Fibroblast of pulmonary artery (primary cell): ENCODE measurements at places on chromosomes 3 and 15.

GRCh38 chr15:100715571-100716455, 113.4 kb downstream of the ASB7 start:
- DNase-seq = no peak

GRCh38 chr15:78537266-78537905, 2.9 kb upstream of the PSMA4 start:
- no peak for DNase-seq

GRCh38 chr3:197135212-197135611, 105.6 kb upstream of the MELTF start:
- DNase-seq = no peak

GRCh38 chr15:93210995-93211394, 122.0 kb upstream of the RGMA start:
- no peak for DNase-seq

DNA sequence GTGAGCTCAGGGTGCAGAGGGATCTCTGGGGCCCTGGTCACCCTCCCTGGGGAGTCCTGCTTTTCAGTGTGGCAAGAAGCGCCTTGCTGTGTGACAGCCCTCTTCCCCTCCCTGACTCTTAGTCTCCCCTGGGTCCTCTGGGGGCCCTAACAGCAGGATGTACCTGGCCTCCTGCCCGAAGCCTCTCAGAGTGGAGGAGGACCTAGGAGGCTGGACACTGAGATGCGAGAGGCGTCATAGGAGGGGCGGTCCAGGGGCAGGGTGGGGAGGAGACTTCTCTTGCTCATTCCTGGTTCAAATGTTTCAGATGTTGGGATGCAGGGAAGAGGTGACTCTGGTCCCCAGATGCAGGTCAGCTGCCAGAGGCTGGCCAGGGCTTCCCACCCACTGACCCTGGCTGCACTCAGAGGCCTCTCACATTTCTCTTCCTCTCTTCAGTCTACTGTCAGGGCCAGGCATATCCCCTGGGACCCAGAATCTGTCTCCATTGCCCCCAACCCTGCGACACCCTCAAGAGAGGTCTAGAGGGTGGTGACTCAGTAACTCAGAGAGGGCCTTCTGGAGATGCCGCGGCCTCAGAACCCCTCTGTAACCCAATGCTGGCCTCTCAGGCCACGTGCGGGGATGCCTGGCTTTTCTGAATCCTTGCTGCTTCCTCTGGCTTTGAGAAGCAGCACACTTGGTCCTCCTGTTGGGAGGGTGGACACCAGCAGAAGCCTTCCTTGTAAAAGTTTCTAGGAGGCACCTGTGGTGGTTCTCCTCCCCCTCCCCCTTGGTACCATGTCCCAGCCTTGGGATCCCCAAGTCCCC, 25.9 kb downstream of the SNX33 start:
- peak; percentile 88 for DNase-seq
